ENCODE measurements at places on chromosomes 5 and 9.
A peak's percentile ranks its signal among the peaks of the same experiment; 100 is the strongest.

- no peak for DNase-seq
Observed at GRCh38 chr5:53291528-53291927, 182.0 kb upstream of the MOCS2 start.

DNA sequence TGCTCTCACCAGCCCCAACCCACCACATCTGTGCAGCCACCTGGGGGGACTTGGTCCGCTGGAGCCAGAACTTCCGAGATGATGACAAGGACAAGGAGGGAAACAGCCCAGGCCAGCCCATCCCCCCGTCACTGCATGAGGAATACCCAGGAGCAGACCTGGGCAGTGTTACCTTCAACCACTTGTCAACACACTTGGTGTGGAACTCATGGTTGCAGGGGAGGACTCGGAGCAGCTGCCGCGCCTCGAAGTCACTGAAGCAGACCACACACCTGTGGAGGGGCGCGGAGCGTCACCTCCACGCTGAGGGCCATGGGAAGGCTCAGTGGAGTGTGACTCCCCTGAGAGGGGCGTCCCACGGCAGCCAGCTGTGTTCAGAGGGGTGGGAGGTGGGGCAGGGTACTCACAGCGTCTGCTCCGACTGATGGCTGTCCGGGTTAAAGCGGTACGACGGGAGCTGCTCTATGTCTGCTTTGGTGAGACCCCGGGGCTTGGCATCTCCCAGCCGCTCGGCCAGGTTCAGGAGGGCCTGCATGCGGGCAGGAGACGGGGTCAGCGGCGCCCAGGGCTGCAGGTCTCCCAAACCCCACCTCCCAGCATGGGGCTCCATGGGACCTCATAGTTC, 8.0 kb downstream of the RNF44 start:
- no peak for DNase-seq

- DNase-seq = no peak
Observed at GRCh38 chr9:112295174-112295573, 38.2 kb downstream of the PTBP3 start.

DNA sequence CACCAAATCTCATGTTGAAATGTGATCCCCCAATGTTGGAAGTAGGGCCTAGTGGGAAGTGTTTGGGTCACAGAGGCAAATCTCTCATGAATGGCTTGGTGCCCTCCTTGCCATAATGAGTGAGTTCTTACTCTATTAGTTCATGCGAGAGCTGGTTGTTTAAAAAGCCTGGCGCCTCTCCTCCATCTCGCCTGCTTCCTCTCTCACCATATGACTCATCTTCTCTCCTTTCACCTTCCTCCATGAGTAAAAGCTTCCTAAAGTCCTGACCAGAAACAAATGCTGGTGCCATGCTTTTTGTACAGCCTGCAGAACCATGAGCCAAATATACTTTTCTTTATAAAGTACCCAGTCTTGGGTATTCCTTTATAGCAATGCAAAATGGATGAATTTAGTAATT, 20.9 kb upstream of the ARHGAP26 start:
- no peak for DNase-seq

GRCh38 chr5:68055686-68056085, 159.9 kb upstream of the PIK3R1 start:
- no peak for DNase-seq

DNA sequence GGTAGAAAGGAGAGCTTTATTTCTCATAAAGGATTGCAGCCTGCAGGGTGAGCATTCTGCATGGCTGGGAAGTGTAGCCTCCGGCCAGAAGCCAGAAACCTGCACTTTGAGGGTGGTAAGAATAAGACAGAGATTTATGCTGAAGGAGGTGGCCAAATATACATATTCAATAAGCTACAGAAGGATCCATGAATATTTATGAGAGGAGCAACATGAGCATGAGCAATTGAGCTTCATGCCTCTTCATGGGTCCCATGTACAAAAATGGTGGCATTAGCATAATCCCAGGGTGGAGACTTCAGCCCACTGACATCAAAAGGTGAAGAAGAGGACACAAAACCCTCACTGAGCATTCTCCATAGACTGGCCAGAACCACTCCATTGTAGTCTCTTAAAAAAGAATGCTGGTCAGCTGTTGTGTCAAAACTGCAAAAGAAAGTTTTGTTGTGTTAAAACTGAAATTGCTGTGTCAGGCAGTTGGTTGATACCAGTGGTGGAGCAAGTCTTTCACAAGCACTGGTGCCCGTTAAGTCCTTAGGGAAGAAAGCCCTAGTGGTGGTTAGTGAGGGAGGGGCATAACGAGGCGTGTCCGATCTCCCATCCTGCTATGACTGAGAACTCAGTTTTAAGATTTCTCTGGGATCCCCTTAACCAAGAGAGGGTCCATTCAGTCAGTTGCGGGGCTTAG, 160.8 kb upstream of the MAP1B start:
- no peak for DNase-seq

- DNase-seq = no peak
Observed at GRCh38 chr5:58999804-59000203, 416.9 kb downstream of the RAB3C start.

- peak; percentile 7 for DNase-seq
Observed at GRCh38 chr5:90264689-90265544, 144.6 kb downstream of the CETN3 start.

GRCh38 chr5:20604992-20605391, 617.0 kb upstream of the CDH18 start:
- DNase-seq = no peak

DNA sequence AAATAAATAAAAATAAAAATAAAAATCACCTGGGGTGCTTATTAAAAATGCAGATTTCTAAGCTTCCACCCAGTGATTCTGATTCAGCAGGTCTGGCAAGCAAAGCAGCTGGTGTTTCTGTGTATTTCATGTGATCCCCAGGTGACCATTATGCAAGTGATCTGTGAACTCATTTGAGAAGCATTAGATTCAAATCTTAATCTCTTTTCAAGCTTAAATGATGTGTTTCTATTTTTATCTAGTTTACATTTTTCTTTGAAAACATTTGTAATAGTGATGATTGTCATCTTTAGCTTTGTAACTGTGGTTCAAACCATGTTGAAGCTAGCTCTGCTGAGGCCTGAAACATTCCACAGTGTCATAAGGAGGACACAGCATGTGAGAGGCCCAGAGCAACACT, 804.8 kb upstream of the ZNF608 start:
- no peak for DNase-seq

DNA sequence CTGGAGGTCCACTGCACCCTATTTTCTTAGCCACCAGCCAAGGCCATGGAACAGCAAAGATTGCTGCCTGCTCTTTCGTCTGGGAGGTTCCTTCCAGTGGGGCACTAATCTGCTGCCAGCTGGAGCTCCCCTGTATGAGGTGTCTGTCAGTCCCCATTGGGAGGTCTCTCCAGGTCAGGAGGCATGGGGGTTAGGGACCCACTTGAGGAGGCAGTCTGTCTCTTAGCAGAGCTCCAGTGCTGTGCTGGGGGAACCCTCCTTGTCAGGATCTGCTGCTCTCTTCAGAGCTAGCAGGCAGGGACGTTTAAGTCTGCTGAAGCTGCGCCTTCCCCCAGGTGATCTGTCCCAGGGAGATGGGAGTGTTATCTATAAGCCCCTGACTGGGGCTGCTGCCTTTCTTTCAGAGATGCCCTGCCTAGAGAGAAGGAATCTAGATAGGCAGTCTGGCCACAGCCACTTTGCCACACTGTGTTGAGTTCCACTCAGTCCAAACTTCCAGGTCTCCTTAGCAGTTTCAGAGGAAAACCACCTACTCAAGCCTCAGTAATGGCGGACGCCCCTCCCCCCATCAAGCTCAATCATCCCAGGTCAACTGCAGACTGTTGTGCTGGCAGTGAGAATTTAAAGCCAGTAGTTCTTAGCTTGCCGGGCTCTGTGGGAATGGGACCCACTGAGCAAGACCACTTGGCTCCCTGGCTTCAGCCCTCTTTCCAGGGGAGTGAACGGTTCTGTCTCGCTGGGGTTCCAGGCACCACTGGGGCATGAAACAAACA, 317.7 kb downstream of the LRRC70 start:
- no peak for DNase-seq

GRCh38 chr5:142756576-142756975, 13.6 kb upstream of the ARHGAP26 start:
- no peak for DNase-seq

DNA sequence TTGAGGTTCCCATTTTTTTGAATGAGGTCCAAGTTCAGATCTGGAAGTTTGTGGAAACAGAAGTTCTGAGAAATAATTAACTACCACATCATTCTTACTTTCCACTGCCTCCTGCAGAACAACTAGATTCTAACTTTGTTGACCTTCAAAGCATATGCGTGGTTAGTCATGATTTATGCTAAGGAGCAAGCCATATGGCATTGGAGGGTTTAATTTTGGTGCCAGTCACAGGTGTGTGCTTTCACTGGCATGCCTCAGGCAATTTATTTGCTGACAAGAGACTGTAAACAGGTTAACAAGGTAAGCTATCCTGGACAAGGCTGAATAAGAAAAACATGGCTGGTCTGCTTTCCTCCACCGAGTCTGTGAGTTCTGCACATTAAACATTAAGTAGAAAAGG, 31.5 kb downstream of the HMHB1 start:
- DNase-seq = no peak

GRCh38 chr5:52856564-52856963, 68.8 kb downstream of the ITGA1 start:
- DNase-seq = no peak

- no peak for DNase-seq
Observed at GRCh38 chr5:65199993-65200675, 281.6 kb downstream of the ADAMTS6 start.
